Stimulated activated CD4-positive, alpha-beta T cell treated with anti-CD3 and anti-CD28 coated beads, Interleukin-1b, Interleukin-23, amount 100 ng/mL, for 1 hour (primary cell): ENCODE measurements at places on chromosomes 12 and 14.

GRCh38 chr14:66293533-66294105 is 192.6 kb upstream of the CCDC196 start:
- no peak for DNase-seq

DNA sequence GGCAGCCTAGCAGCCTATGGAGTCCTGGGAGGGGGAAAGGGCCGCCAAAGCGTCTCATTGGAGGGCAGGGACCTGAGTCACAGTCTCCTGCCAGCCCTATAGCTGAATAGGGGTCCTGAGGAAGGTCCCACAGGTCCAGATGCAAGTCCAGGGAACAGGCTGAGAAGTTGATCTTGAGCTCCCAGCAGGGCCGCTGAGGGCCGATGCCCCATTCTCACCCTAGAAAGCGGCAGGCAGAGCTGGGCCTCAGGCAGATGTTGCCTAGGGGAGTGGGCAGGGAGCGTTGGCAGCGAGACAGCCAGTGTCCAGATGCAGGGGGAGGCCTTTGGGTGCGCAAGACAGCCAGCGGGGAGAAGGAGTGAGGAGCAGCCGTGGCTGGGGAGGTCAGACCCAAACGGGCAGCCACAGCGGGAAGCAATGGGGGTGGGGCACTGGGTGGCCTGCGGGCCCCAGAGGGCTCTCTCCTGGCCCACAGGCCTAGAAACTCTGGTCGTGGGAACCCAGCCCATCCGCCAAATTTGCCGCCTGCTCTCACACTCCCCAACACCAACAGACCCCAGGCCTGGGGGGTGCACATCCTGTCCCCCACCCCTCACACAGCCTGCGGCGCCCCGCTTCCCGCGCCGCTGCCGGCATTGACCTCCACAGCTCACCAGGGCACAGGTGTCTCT is 1.1 kb downstream of the HDAC7 start:
- no peak for DNase-seq

DNA sequence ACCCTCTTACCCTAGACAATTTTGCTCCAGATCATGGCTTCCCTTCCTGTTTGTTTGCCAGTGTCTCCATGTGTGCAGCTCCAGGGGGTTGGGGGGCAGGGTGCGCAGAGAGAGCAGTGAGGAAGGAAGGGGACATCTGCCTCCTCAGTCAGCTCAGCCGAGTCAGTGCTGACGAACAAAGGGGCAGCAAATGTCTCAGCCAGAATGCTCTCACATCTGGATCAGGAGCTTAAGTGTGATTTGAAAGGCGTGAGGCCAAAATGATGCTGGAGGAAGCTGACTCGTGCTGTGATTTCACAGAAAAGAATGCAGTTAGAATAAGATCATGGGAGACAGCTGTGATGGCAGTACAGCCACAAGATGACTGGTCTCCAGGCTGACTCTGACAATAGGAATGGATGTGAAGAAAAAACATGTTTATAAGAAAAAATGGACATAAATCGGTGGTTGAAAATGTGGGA is 27.1 kb upstream of the CDK17 start:
- DNase-seq: no peak

- no peak for DNase-seq
Observed at GRCh38 chr14:55327179-55327578, 56.0 kb downstream of the FBXO34 start.
